Stimulated activated CD4-positive, alpha-beta T cell treated with anti-CD3 and anti-CD28 coated beads, Interleukin-1b, Interleukin-23, amount 100 ng/mL, for 1 hour (primary cell): ENCODE measurements at places on chromosomes 1 and 21.

DNA sequence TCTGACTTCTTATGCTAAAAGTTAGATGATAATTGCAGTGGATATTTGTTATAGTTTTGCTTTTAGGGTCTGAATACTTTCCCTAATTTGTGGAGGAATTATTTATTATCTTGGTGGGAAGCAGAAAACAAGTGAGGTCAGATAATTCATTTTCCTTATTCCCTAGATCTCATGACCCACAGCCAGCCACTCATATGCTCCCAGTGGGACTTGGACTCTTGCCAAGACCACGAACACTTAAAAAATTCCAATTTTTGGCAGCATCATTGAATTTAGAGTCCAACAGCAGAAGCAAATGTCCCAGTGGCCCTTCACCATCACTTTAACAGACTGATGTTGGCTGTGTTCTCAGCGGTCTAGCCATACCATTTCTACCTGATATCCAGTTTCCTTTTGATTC lies 204.2 kb downstream of the HMCN1 start:
- no peak for DNase-seq

GRCh38 chr1:82110366-82111254 lies 309.9 kb downstream of the ADGRL2 start:
- no peak for DNase-seq

DNA sequence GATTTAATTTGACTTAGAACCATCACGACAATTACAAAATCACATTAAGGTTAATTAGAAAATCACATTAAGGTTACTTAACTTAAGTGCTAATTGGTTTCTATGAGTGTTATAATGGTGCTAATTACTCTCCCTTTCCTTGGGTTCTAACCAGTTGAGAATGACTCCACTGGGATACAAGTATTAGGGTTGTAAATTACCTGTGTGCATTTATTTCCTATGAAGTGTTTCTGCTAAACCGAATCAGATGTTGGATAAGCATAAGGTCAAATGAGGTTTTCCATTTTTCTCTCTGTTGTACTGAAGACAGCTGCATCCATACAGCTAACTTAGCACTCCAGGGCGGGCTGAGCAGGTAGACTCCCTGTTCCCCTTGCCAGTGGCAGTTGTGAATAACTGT lies 610.3 kb upstream of the TMPRSS15 start:
- no peak for DNase-seq

GRCh38 chr1:99756598-99756997 lies 9.8 kb downstream of the FRRS1 start:
- no peak for DNase-seq

DNA sequence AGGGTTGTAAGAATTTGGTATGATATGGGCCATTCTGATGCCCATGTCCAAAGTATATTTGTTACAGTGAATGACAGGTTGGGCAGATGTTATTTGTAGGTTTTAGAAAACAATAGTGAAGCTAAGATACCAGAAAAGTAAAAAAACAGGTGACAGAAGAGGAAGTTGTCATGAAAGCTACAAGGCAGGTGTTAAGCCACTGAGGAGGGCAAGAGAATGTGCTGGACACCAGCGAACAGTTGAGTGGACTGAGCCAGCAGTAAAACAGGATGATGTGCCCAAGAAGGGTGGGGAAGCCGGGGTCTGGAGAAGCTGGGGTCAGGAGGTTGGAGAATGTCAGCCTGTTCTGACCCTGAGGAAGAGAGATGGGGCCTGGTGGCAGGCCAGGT lies 83.3 kb downstream of the DTL start:
- DNase-seq = no peak
